ENCODE measurements at places on chromosomes 11 and 22.

- DNase-seq, result no peak
Observed at GRCh38 chr11:57787920-57788702, 26.5 kb downstream of the CTNND1 start.

GRCh38 chr11:36091256-36091811, 147.5 kb downstream of the LDLRAD3 start:
- DNase-seq, result no peak

DNA sequence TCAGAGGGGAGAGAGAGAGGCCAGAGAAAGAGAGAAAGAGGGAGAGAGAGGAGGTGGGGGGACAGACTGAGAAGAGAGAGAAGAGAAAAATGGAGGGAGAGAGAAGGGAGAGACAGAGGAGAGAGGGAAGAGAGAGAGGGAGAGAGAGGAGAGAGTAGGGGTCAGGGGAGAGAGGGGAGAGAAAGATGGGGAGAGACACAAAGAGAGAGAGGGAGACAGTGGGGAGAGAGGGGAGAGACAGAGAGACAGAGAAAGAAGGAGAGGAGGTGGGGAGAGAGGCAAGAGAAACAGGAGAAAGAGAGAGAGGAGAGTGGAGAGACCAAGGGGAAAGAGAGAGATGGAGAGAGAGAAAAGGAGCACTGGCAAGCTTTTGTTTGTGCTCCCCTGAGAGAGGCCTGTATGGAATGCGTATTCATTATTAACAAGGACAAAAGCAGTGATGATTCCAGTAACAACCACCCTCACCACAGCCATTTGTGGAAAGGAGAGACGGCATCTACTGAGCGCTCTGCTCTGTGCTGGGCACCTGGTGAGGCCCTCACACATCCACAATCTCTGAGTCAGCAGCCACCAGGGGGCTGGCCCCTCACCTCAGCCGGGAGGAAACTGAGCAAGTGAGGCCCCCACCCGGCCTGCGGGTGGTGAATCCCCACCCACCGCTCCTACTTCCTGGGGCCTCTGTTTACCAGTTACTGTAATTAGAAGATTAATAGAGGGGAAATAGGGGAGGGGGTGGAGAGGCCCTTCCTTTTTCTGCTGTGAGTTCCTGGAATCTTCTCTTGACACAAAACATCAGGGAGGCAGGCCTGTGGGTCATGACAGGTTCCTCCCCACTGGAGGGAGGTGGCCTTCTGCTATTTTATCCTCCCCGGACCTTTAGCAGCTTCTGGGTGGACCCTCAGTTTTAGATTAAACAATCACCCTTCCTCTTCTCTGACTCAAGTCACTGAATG, 14.6 kb upstream of the MIAT start:
- DNase-seq, result peak; percentile 81

GRCh38 chr22:23533771-23534191, 46.3 kb downstream of the IGLL1 start:
- DNase-seq, result no peak
